ENCODE measurements at places on chromosomes 1 and 21. TPM values are rescaled to one million over a fixed set of nuclear protein-coding genes. Genes with fewer than 3 reads are reported as not detected.

Gene KRTAP21-2
- total RNA-seq: not detected

Gene PTPN14
- total RNA-seq: 78.0 TPM

Gene TMEM240
- not detected for total RNA-seq

- no peak overlapping the region for H3K4me3 ChIP-seq
- DNase-seq: no peak
- H3K4me1 ChIP-seq: no peaks in the 10 kb centered on the region
- no peaks in the 10 kb centered on the region for H3K36me3 ChIP-seq
- H3K27ac ChIP-seq: no peak overlapping the region
- no peaks in the 10 kb centered on the region for H3K27me3 ChIP-seq
These were observed 198.6 kb upstream of the JUN start for GRCh38 chr1:58982259-58982998.

DNA sequence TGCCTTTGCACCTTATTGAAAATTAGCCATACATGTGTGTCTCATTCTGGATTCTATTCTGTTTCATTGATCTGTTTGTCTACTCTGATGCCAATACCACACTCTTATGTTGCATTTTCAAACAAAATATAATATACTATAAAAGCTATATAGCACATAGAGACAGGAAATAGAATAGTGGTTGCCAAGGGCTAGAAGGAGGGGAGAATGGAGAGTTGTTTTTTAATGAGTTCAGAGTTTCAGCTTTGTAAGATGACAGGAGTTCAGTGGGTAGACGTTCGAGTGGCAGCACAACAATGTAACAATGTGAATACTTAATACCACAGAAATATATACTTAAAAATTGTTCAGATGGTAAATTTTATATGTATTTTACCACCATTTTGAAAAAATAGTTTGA is 17.0 kb downstream of the RLF start:
- no peaks in the 10 kb centered on the region for H3K36me3 ChIP-seq
- H3K4me3 ChIP-seq: no peak overlapping the region
- no peaks in the 10 kb centered on the region for H3K4me1 ChIP-seq

Gene FCRL2
- total RNA-seq: 0.67 TPM

DNA sequence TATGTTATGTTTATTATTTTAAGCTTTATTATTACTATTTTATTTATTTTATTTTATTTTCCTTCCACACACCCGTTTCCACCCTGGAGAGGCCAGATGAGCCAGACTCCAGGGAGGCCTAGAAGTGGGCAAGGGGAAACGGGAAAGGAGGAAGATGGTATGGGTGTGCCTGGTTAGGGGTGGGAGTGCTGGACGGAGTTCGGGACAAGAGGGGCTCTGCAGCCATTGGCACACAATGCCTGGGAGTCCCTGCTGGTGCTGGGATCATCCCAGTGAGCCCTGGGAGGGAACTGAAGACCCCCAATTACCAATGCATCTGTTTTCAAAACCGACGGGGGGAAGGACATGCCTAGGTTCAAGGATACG is 468 bp upstream of the MX1 start:
- peak overlapping the region; percentile 72 for H3K27ac ChIP-seq
- DNase-seq: no peak
- no peaks in the 10 kb centered on the region for H3K36me3 ChIP-seq

Gene HMGCS2
- total RNA-seq: not detected

- DNase-seq: no peak
- H3K27me3 ChIP-seq: no peaks in the 10 kb centered on the region
- no peaks in the 10 kb centered on the region for H3K36me3 ChIP-seq
- H3K4me1 ChIP-seq: no peaks in the 10 kb centered on the region
- no peak overlapping the region for H3K27ac ChIP-seq
- no peak overlapping the region for H3K4me3 ChIP-seq
These were observed 6.8 kb upstream of the OTUD7B start for GRCh38 chr1:150017206-150017750.

Gene SERPINC1
- not detected for total RNA-seq

Gene F3
- 12.9 TPM for total RNA-seq

GRCh38 chr1:235735621-235736020 is 86.0 kb upstream of the GNG4 start:
- no peak overlapping the region for H3K27ac ChIP-seq
- no peak for DNase-seq
- H3K27me3 ChIP-seq: no peaks in the 10 kb centered on the region
- H3K4me1 ChIP-seq: no peaks in the 10 kb centered on the region

DNA sequence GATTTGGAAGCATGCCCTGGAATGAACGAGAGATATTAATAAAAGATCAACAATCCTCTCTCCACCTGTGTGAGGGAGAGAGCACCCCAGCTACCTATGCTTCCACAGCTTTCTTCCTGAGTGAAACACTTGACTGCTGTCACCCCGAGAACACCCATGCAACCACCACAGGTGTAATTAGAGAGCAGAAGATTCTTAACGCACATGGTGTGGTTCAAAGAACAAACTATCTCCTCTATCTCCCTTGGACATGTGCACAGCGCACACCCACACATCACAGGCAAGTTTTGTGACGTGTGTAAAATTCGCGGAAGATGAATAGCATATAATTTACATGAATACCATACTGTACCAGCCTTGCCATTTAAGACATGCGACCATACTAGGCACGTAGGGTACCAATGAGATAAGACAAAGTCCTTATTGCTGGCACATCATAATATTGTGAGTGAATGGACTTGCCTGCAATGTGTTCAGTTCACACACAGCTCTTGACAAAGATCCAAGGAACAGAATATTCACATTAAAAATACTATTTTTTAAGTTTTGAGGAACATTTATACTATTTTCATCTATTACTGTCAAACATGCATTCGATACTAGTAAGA is 11.6 kb downstream of the ERRFI1 start:
- no peak for DNase-seq
- no peaks in the 10 kb centered on the region for H3K36me3 ChIP-seq
- H3K4me3 ChIP-seq: no peak overlapping the region
- H3K27me3 ChIP-seq: no peaks in the 10 kb centered on the region
- H3K27ac ChIP-seq: peak overlapping the region; percentile 77

Gene RGS7
- 0.62 TPM for total RNA-seq

DNA sequence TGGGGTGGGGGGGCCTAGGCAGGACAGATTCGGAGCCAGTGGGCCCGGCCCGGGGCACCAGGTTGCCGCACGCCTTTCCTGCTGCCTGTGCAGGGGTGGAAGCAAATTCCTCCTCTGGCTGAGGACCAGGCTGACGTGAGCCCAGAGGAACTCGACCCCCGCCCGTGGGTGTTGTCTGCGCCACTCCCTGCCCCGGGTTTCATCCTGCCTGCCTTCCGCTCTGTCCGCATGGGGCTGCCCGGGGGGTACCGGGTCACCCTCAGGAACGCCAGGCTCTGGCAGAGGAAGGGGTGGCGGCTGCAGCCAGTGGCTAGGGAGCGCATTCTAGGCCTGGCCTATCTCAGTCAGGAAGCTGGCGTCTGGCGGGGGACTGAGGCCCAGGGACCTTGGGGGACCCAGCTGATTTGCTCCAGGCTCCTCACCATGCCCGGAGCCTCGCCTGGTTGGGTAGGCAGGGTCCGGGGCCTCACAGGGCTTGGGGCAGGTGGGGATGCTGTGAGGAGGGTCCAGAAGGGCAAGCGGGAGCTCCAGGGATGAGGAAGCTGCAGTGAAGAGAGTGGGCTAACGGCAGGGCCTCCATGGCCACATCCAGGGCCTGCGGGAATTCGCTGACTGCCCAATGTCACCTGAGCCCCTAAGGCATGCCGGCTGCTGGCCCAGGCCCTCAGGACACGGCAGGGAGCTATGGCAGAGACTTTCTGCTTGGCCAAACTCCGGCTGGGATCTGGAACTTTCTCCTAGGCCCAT is 2.4 kb upstream of the IBA57 start:
- no peaks in the 10 kb centered on the region for H3K27me3 ChIP-seq
- no peaks in the 10 kb centered on the region for H3K36me3 ChIP-seq
- peak overlapping the region; percentile 99 for H3K27ac ChIP-seq
- peak; percentile 88 for DNase-seq

GRCh38 chr1:171841931-171842761 is 848 bp downstream of the DNM3 start:
- peak overlapping the region; percentile 65 for H3K27ac ChIP-seq
- no peaks in the 10 kb centered on the region for H3K36me3 ChIP-seq
- peak overlapping the region; percentile 50 for H3K4me3 ChIP-seq
- no peaks in the 10 kb centered on the region for H3K4me1 ChIP-seq
- DNase-seq: peak; percentile 18
- H3K27me3 ChIP-seq: no peaks in the 10 kb centered on the region

Gene SLC27A3
- total RNA-seq: 23.8 TPM

Gene INAVA
- not detected for total RNA-seq

GRCh38 chr1:73887412-73887811 is 310.6 kb downstream of the LRRIQ3 start:
- no peak overlapping the region for H3K4me3 ChIP-seq
- no peaks in the 10 kb centered on the region for H3K27me3 ChIP-seq

Gene LRRC38
- not detected for total RNA-seq

DNA sequence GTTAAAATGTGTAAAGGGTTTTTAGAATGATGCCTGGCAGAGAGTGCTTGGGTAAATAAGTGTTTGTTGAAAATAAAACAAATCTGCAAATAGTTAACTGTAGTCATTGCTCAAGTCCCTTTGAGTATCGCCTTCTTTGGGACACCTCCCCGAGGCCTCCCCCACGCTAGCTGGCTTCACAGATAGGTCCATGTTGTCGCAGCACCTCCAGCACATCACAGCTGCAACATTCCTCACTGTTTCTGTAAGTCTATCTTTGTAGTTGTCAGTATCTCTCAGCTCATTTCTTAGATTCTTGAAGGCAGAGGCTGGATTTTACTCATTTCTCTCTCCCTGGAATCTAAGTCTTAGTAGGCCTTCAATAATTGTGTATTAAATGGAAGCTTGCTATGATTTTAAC is 1.6 kb upstream of the STUM start:
- no peaks in the 10 kb centered on the region for H3K36me3 ChIP-seq
- H3K4me3 ChIP-seq: no peak overlapping the region
- DNase-seq: no peak
- H3K4me1 ChIP-seq: peaks cover 4% of the 10 kb centered on the region

DNA sequence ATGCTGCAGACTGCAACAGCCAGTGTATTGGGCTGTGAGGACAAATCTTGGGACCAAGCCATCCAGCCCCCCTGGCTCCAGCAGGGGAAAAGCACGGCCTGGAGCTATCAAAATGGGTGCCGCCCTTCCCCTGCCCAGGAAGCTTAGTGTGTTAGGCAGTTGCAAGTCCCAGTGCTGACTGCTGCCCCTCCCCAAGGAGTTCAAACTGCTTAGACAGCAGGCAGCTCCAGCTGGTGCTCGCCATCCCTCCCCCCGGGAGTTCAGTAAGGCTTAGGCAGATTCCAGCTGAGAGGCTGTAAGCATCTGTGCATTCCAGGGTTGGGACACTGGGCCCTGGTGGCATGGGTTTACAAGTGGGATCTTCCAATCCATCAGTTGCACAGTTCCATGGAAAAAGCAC is 579.6 kb upstream of the NR5A2 start:
- H3K36me3 ChIP-seq: no peaks in the 10 kb centered on the region
- H3K4me3 ChIP-seq: no peak overlapping the region

Gene TTC39A
- 0.26 TPM for total RNA-seq

DNA sequence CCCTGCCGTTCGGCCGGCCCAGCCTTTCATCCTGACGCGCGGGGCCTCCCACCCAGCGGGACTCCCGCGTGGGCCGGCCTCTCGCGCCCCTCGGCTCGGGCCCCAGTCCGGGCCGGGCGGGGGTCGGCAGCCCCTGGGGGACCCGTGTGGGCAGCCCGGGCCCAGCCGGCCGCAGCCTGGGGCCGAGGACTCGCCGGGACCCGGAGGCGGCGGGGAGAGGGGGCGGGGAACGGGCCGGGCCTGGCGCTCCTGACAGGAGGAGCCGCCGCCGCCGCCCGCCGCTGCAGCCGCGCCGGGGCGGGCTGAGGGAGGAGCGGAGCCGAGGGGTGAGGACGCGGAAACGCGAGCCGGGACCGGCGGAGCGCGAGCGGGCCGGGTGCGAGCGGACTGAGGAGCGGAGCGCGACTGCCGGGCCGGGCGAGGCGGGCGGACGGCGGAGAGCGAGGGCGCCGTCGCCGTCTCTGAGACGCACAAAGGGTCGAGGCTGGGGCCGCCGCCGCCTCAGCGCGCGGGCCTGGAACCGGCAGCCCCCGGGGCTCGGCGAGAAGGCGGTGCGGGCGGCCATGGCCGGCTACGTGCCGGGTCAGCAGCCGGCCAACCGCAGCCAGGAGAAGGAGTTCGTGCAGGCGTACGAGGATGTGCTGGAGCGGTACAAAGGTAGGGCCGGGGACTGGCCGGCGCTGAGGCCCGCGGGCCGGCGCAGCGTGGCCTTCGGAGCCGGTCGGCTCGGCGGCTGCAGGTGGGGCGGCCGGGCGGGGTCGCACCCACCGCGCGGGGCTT is 79.1 kb downstream of the NDUFS5 start:
- DNase-seq: peak; percentile 71
- no peaks in the 10 kb centered on the region for H3K27me3 ChIP-seq
- peaks cover 8% of the 10 kb centered on the region for H3K4me1 ChIP-seq

Measured in uterus (tissue), 4 donors.